OCI-M1 (cell line): ENCODE measurements at places on chromosomes 7 and 10.

GRCh38 chr7:40964610-40965009 lies 738.3 kb downstream of the INHBA start:
- no peak for DNase-seq

GRCh38 chr7:140390466-140391190 lies 7.7 kb downstream of the SLC37A3 start:
- peak; percentile 58 for DNase-seq

DNA sequence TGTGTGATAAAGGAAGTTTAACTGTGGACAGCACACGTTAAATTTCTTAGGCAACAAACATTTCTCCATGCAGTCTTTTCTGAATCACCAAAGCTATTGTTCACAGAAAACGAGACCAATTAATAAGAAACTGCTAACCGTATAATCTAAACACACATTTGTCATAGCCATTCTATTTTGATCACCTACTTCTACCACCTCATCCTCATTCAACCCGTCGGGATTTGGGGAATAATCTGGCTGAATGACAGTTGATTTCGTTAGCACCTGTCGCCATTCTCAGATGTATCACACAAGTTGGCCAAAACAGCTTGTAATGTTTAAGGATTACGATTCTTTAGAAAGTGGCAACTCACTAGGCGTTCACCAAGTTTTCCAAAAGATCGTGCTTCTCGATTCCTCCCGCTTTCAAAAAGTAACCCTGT lies 1.2 kb downstream of the EZH2 start:
- peak; percentile 31 for DNase-seq

GRCh38 chr7:157816526-157817250 lies 479.9 kb downstream of the DNAJB6 start:
- DNase-seq: no peak
